ENCODE measurements at places on chromosomes 13 and 19. TPM values are rescaled to one million over a fixed set of nuclear protein-coding genes. Genes with fewer than 3 reads are reported as not detected.

DNA sequence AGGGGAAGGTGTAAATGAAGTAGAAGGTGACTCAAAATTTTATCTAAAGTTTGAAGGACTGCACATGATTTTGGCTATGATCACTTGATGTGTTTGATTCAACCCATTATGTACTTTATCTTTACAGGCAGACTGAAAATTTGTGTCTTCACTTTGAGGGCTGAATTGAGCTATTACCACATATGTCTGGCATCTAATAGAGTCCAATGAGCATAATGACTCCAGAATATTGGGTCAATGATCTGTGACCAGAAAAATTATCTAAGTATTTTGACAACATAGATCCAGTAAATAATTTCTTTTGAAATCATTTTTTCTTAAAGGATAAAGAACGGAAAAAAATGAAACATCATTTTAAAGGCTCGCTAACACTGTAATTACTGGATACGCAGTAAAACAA lies 2810.0 kb downstream of the PCDH9 start:
- DNase-seq = no peak
- no peak overlapping the region for H3K27ac ChIP-seq
- no peaks in the 10 kb centered on the region for H3K36me3 ChIP-seq
- H3K4me3 ChIP-seq = no peak overlapping the region

GRCh38 chr19:49133621-49134454 lies 14.5 kb downstream of the PPFIA3 start:
- H3K27ac ChIP-seq = peak overlapping the region; percentile 33
- H3K36me3 ChIP-seq = no peaks in the 10 kb centered on the region
- peak overlapping the region; percentile 6 for H3K4me3 ChIP-seq
- DNase-seq = peak; percentile 92
- H3K27me3 ChIP-seq = no peaks in the 10 kb centered on the region
- H3K4me1 ChIP-seq = no peaks in the 10 kb centered on the region

DNA sequence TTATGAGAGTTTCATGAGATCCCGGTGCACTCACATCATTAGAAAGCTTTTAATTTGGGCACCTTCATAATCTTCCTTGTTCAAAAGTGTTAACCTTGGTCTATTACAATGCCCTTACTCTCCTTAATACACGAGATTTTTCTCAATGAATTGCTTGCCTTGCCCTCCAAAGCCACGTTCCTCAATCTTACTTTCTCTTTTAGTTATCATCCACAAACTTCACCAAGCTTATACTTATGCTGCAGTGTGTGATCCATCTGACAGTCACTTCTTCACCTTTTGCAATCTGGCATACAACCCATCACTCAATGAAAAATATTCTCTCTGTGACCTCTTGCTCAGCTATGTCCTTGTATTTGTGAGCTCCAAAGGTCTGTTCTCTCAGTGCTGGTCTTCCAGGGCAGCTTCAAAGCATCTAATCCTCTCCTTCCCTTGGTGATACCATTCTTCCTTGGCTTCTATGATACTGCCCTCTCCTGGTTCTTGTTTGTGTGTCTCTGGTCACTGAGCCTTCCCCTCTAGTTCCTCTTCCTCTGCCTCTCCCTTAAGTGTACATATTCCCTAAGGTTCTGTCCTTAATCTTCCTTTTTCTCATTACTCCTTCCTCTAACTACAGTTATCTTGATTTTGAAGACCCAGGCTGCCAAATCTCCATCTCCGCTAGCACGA lies 202.2 kb upstream of the STARD13 start:
- no peaks in the 10 kb centered on the region for H3K4me1 ChIP-seq
- no peak overlapping the region for H3K4me3 ChIP-seq
- no peaks in the 10 kb centered on the region for H3K27me3 ChIP-seq
- H3K36me3 ChIP-seq = no peaks in the 10 kb centered on the region
- no peak overlapping the region for H3K27ac ChIP-seq

DNA sequence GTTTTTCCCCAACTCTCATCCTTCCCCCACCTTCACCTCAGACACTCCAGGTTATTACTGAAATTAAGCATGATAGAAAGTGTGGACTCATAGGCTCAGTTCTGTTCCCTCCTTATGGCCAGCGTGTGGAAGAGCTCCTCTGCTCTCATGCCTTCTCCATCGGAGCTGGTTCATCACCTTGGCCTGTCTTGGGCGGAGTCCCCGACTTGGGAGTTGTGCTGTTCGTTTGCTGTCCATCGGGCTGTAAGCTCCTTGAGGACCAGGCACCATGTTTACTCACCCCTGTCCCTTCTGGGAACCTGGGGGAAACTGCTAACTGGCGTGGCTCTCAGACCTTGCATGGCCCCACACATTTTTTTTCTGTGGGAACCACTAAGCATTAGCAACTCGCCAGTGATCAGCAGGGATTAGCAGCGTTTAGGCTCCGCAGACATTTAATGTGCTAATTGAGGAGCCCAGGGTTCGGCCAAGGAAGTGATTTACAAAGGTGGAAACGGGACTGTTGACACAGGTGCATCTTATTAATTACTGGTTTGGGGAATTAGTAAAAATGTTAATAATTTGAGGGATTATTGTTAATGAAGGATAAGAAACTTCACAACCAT lies 123.8 kb downstream of the TM9SF2 start:
- H3K27me3 ChIP-seq = no peaks in the 10 kb centered on the region
- no peaks in the 10 kb centered on the region for H3K36me3 ChIP-seq
- H3K4me1 ChIP-seq = no peaks in the 10 kb centered on the region
- DNase-seq = no peak

DNA sequence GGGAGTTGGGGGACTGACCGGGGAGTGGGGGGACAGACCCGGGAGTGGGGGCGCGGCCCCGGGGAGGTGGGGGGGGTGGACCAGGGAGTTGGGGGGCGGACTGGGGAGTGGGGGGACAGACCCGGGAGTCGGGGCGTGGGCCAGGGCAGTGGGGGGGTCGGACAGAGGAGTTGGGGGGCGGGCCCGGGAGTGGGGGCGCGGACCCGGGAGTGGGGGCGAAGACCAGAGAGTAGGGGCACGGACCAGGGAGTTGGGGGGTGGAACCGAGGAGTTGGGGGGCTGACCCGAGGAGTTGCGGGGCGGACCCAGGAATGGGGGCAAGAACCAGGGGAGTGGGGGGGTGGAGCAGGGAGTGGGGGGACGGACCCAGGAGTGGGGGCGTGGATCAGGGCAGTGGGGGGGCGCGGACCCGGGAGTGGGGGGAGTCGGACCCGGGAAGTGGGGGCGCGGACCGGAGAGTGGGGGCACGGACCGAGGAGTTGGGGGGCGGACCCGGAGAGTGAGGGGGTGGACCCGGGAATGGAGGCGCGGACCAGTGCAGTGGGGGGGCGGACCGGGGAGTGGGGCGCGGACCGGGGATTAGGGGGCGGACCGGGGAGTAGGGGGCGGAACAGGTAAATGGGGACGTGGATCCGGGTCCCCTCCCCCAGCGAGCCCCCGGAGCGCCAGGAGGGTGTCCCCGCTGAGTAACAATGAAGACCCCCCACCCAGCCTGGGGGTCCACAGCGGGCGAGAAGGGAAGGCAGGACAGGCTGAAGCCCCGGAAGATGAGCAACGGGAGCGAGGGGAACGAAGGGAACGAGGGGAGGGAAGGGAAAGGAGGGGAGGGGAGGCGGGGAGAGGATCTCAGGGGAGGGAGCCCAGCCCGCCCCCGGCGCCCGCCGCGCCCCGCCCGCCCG lies 589 bp downstream of the R3HDM4 start:
- peaks cover 9% of the 10 kb centered on the region for H3K27me3 ChIP-seq
- H3K27ac ChIP-seq = peak overlapping the region; percentile 55
- H3K4me1 ChIP-seq = peaks cover 19% of the 10 kb centered on the region
- DNase-seq = no peak

The TTC9B gene
- total RNA-seq = 0.69 TPM

The CXCL17 gene
- total RNA-seq = not detected

- H3K27ac ChIP-seq = no peak overlapping the region
- H3K27me3 ChIP-seq = no peaks in the 10 kb centered on the region
- H3K4me1 ChIP-seq = no peaks in the 10 kb centered on the region
- DNase-seq = no peak
- no peak overlapping the region for H3K4me3 ChIP-seq
Observed at GRCh38 chr19:17378271-17378670, 1.1 kb upstream of the PLVAP start.

- H3K27ac ChIP-seq = no peak overlapping the region
- DNase-seq = no peak
- H3K36me3 ChIP-seq = no peaks in the 10 kb centered on the region
- no peaks in the 10 kb centered on the region for H3K4me1 ChIP-seq
- no peak overlapping the region for H3K4me3 ChIP-seq
Observed at GRCh38 chr13:51666374-51666773, 82.1 kb downstream of the WDFY2 start.

DNA sequence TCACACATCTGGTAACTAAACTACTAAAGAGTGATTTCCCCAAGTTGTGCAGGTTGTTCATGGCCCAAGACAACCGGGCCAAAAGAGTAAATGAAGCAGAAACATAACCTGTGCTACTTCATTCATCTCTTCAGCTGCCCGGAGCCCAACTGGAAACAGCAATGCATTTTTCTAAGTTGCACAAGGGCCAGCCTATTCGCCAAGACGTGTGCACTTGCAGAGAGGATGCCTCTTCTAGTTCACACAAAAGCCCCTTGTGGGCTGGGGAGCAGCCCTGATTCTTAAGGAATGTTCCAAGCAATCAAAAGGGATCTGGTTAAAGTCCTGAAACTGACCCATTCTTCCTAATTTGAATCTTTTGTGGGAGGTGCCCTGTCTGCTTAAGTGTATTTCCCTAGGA lies 275.8 kb downstream of the SHISA2 start:
- H3K4me3 ChIP-seq = no peak overlapping the region
- no peak overlapping the region for H3K27ac ChIP-seq
- H3K36me3 ChIP-seq = no peaks in the 10 kb centered on the region

- no peaks in the 10 kb centered on the region for H3K36me3 ChIP-seq
- H3K4me3 ChIP-seq = no peak overlapping the region
- no peak overlapping the region for H3K27ac ChIP-seq
- no peak for DNase-seq
- H3K27me3 ChIP-seq = no peaks in the 10 kb centered on the region
- H3K4me1 ChIP-seq = no peaks in the 10 kb centered on the region
Observed at GRCh38 chr13:30052120-30052519, 201.7 kb upstream of the UBL3 start.

DNA sequence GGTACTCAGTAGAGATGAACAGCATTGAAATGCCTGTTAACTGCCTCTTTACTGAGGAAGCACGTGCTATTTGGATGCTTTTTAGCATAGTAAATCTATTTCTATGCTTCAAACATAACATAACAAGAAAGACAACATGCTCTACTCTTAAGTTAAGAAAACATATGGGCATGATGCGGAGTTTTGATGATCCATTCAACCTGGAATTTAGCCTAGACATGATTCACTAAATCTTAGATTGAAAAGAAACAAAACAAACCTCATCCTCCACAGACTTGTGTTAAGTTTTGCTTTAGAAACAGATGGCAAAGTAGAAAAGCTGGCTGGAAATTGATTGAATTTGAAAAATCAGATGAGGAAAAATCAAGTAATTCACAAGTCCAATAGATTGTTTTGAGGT lies 593.8 kb downstream of the OLFM4 start:
- H3K4me3 ChIP-seq = no peak overlapping the region
- H3K36me3 ChIP-seq = no peaks in the 10 kb centered on the region
- no peaks in the 10 kb centered on the region for H3K27me3 ChIP-seq
- no peaks in the 10 kb centered on the region for H3K4me1 ChIP-seq
- DNase-seq = no peak
- no peak overlapping the region for H3K27ac ChIP-seq

DNA sequence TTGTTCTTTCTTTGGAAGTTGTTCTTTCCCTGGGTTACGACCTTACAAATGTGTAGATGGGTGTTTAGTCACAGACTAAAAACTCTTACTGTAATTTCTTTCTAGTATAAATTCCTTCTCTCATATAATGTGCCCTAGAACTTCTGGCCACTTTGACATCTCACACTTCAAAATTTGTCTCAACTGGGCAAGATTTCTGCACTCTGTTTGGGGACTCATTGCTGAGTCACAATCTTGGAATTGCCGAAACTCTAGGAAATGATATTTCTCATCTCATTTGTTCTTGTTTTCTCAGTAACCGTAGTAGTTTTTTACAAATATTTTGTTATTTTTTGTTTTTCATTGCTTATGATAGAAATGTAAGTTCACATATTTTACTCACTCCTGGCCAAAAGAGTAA lies 2523.2 kb upstream of the PCDH20 start:
- no peaks in the 10 kb centered on the region for H3K27me3 ChIP-seq
- H3K4me1 ChIP-seq = no peaks in the 10 kb centered on the region
- H3K4me3 ChIP-seq = no peak overlapping the region
- no peaks in the 10 kb centered on the region for H3K36me3 ChIP-seq

The LRRC8E gene
- 4.0 TPM for total RNA-seq

DNA sequence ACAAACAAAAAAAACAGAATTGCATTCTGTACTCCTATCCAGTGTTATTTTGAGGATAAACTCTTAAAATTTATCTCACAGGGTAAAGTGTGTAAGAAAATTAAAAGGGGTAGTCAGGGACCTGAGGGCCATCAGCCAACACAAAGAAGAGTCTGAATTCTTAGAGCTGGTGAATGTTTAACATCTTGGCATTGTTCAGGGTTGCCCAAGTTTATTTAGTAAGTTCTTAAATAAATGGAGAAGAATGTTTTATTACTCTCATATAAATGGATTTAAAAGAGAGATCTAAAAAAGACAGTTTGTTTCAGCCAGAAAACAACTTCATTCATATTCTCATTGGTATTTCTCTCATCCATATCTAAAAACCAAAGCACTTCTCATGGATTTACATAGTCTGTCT lies 171.7 kb downstream of the LACC1 start:
- H3K4me3 ChIP-seq = no peak overlapping the region
- H3K27ac ChIP-seq = peak overlapping the region; percentile 42
- H3K4me1 ChIP-seq = peaks cover 6% of the 10 kb centered on the region

The XPO4 gene
- total RNA-seq = 18.2 TPM
